Frontal cortex (tissue), 4 donors: ENCODE measurements at places on chromosomes 6 and 20. TPM values are rescaled to one million over a fixed set of nuclear protein-coding genes. Genes with fewer than 3 reads are reported as not detected.

DNA sequence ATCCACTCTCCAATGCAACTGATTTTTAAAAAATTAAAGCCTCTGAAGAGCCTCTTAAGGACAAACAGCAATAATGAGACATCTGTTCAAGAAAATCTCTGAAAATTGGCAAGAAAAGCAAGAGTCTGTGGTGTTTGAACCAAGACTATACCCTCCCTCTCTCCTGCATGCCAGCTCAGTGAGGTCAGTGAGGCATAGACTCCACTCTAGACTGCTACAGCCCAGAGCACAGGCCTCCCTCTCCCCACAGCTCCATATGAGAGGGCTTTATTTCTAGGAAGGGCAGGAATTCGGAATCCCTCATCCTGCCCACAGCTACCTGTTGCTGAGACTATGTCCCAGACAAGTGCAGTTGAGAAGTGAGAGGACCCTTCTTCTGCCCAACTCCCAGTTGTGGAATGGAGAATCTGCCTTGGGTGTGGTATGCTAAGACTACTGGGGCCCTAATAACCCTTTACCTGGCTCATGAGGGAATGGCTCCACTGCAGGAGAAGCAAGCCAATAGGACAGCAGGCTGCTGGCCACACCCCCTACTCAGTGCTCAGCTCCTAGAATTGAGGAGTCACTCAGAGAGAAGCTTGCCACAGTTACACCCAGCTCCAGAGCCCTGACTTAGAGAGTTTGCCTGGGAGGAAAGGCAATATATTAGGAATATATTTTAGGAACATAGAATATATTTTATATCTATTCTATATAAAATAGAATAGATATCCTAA lies 22.7 kb upstream of the HLA-DQA1 start:
- DNase-seq = no peak

DNA sequence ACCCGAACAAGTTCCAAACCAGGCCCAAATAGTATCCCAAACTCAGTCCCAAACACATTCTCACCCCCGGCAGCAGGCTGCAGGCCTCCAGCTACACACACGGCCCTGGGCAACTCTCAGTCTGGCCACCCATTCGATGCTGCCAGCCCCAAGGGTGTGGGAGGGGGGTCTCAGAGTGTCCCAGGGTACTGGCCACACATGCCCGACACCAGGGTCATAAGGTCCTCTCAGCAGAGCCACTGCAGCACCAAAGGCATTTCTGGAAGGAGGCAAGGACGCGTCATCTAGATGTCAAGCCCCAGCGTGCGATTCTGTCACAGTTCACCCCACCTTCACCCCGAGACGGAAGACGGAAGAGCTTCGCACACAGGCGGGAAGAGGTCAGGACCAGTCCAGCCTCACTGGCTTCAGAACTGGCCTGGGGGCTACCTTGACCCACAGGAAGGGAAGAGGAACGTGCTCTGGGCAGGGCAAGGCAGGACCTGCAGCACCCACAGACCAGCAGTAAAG lies 9.5 kb downstream of the MYL9 start:
- DNase-seq = no peak

DNA sequence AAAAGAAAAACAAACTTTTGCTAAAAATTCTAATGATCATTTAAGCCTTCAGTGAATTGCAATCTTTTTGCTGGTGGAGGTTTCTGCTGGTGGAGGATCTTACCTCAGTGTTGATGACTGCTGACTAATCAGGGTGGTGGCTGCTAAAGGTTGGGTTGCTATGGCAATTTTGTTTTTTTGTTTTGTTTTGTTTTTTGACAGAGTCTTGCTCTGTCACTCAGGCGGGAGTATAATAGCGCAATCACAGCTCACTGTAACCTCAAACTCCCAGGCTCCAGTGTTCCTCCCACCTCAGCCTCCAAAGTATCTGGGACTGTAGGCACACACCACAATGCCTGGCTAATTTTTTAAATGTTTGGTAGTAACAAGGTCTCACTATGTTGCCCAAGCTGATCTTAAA lies 94.7 kb downstream of the ANKRD6 start:
- no peak for DNase-seq

GRCh38 chr6:143807103-143807772 lies 35.9 kb upstream of the LTV1 start:
- peak; percentile 7 for DNase-seq

MCHR2 gene
- total RNA-seq = 12.6 TPM

DNA sequence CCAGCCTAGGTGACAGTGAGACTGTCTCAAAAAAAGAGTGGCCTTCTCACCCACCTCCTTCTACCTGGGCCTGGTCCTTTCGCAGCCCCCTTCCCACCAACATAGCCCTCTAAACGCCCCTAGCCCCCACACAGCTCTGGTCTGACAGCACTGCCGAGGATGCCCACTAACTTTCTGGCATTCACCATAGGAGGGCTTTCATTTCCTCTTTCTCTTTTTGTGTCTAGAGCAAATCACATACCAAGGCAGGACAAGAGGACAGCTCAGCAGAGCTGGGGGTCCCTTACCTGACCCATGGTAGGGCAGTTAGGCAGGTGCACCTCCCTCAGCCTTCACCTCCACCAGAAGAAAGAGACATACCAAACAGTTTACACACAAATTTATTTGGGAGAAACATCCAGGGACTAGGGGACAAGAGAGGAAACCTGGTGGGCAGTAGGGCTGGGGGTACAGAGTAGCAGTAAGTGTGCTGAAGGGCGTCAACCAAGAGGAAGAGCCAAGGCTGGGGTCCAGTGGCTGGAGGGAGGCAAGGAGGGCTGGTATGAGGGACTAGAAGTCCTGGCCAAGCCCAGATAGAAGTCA lies 4.5 kb downstream of the LY6G5C start:
- DNase-seq = no peak

- no peak for DNase-seq
Measured at GRCh38 chr6:162622572-162622971, 105.0 kb downstream of the PRKN start.

NAPB gene
- total RNA-seq = 97.8 TPM

- DNase-seq = no peak
Measured at GRCh38 chr6:2684103-2684749, 66.5 kb downstream of the MYLK4 start.
